SJCRH30 (cell line): ENCODE measurements at places on chromosomes 2 and 18. TPM values are rescaled to one million over a fixed set of nuclear protein-coding genes. Genes with fewer than 3 reads are reported as not detected.

GRCh38 chr2:216119986-216120385, 10.8 kb downstream of the XRCC5 start:
- H3K4me3 ChIP-seq, result no peak overlapping the region
- H3K27ac ChIP-seq, result no peak overlapping the region
- no peaks in the 10 kb centered on the region for H3K27me3 ChIP-seq
- H3K36me3 ChIP-seq, result peaks cover 99% of the 10 kb centered on the region

DNA sequence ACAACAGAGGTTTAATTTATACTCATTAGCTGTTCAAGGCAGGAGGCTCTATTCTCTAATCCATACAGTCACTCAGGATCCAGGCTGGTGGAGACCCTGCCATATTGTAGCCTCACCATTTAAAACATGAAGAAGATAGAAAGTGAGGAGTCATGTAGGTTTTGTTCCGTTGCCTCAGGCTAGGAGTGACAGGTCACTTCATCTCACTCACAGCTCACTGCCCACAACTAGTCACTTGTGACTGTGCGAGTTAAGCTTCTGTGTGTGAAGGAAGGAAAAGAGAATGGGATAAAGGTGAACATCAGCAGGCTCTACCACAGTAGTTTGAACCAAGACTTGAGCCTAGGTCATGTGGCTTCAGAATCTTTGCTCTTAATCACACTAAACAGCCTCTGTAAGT, 9.0 kb upstream of the IGFBP2 start:
- peaks cover 24% of the 10 kb centered on the region for H3K4me1 ChIP-seq
- no peak overlapping the region for H3K27ac ChIP-seq
- DNase-seq, result no peak
- no peak overlapping the region for H3K4me3 ChIP-seq

GRCh38 chr18:35577045-35577848, 4.3 kb upstream of the GALNT1 start:
- no peak for DNase-seq
- no peaks in the 10 kb centered on the region for H3K36me3 ChIP-seq
- no peak overlapping the region for H3K27ac ChIP-seq
- H3K27me3 ChIP-seq, result no peaks in the 10 kb centered on the region
- no peaks in the 10 kb centered on the region for H3K4me1 ChIP-seq

DNA sequence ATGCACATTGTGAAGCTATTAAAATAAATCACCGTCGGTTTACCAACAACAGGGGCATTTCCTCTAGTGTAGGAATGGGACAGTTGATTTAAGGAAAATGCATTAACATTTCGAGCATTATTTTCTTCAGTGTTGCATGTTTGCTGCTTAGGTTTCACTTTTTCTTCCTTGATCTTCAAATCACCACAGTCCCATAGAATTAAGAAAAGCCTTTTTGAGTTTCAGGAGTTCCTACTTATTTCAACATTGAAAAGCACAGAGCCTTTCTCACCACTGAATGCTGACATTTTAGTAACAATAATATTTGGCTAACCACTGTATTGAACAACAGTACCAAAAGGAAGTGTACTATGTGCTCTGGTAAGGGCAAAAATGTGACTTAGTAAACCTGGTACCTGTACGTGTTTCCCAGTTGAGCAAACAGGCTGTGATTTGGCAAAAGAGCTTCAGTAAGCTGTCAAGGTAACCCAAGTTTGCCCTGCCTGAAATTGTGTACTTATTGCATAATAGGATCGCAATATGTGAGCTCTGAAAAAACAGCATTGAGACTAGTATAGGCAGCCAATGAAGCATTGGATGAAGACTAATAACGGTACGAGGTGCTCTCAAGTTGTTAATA, 2.2 kb downstream of the LRRTM4 start:
- H3K36me3 ChIP-seq, result no peaks in the 10 kb centered on the region
- H3K4me1 ChIP-seq, result no peaks in the 10 kb centered on the region
- no peak for DNase-seq
- H3K4me3 ChIP-seq, result no peak overlapping the region
- peaks cover 2% of the 10 kb centered on the region; the same call in 1 of the 2 replicates for H3K27me3 ChIP-seq

GRCh38 chr2:62222171-62222570, 26.3 kb downstream of the B3GNT2 start:
- no peak for DNase-seq
- H3K27me3 ChIP-seq, result no peaks in the 10 kb centered on the region
- H3K27ac ChIP-seq, result no peak overlapping the region
- H3K4me1 ChIP-seq, result no peaks in the 10 kb centered on the region
- H3K36me3 ChIP-seq, result peaks cover 9% of the 10 kb centered on the region; the same call in 1 of the 2 replicates

E2F6 gene
- 32.2 and 40.9 TPM in 2 replicates for total RNA-seq

DNA sequence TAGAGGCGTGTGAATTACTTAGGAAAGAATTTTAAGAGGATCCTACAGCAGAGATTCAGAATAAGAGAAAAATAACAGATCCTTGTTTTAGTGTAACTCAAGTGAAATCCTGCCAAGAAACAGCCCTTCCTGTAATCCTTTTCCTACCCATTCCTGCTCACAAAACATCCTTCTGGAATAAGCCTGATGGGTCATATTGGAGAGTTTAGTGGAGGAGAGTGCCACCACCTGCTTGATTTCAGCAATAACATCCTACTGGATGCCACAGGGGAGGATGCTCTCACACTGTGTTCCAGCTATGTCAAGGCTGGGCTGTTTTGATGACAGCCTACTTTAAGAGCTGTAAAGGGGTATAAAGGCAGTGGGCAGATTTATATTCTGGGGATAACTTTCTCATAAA, 54.8 kb upstream of the CCDC178 start:
- no peak overlapping the region for H3K4me3 ChIP-seq
- peaks cover 9% of the 10 kb centered on the region; the same call in 1 of the 2 replicates for H3K4me1 ChIP-seq
- DNase-seq, result peak; percentile 22
- H3K27ac ChIP-seq, result no peak overlapping the region

- H3K4me1 ChIP-seq, result no peaks in the 10 kb centered on the region
- DNase-seq, result no peak
- no peaks in the 10 kb centered on the region for H3K27me3 ChIP-seq
- no peaks in the 10 kb centered on the region for H3K36me3 ChIP-seq
- H3K27ac ChIP-seq, result no peak overlapping the region
- H3K4me3 ChIP-seq, result peak overlapping the region; percentile 38
Observed at GRCh38 chr2:164621764-164622105, 453 bp upstream of the GRB14 start.

DNAH7 gene
- 0.20 and 0.32 TPM in 2 replicates for total RNA-seq

GRCh38 chr2:71610671-71611070, 157.3 kb downstream of the DYSF start:
- H3K36me3 ChIP-seq, result no peaks in the 10 kb centered on the region; the same call in 1 of the 2 replicates
- H3K27me3 ChIP-seq, result no peaks in the 10 kb centered on the region
- no peak overlapping the region for H3K27ac ChIP-seq
- DNase-seq, result peak; percentile 2

- H3K27me3 ChIP-seq, result no peaks in the 10 kb centered on the region
- no peaks in the 10 kb centered on the region for H3K36me3 ChIP-seq
- H3K27ac ChIP-seq, result no peak overlapping the region
- no peaks in the 10 kb centered on the region for H3K4me1 ChIP-seq
Observed at GRCh38 chr2:13141315-13141714, 424.6 kb downstream of the TRIB2 start.

DNA sequence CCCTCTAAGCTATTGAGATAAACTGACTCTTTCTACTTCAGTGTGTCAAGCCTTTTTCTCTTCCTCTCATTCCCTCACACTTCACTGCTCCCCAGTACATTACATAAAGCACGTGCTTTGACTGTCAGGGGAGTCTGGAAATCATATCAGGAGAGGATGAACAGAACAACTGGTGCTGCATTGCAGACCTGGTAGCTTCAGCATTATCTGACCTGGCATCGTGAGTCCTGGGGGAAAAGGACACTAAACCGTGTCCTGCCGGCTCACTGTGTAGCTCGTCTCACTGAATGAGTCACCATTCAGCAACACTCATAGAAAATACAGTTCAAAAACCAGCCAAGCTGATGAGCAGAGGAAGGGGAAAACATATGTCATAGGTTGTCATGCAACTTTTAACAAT, 108.5 kb upstream of the UNC80 start:
- H3K4me3 ChIP-seq, result peak overlapping the region; percentile 9
- peak overlapping the region; percentile 88 for H3K27ac ChIP-seq
- no peaks in the 10 kb centered on the region for H3K27me3 ChIP-seq
- no peaks in the 10 kb centered on the region for H3K36me3 ChIP-seq
- DNase-seq, result peak; percentile 93

- H3K4me1 ChIP-seq, result no peaks in the 10 kb centered on the region
- no peaks in the 10 kb centered on the region for H3K36me3 ChIP-seq
- H3K27me3 ChIP-seq, result no peaks in the 10 kb centered on the region
- DNase-seq, result no peak
Observed at GRCh38 chr2:24009680-24010476, at the start of gene MFSD2B. MFSD2B (plus strand) TSS chr2:24010085; CDS start chr2:24010097, 12 bp downstream.

GRCh38 chr2:205905576-205905975, 180.4 kb downstream of the INO80D start:
- no peaks in the 10 kb centered on the region for H3K36me3 ChIP-seq
- H3K27ac ChIP-seq, result no peak overlapping the region
- peaks cover 28% of the 10 kb centered on the region for H3K4me1 ChIP-seq
- no peak for DNase-seq
